GM12892 (cell line): ENCODE measurements at places on chromosomes 16 and 17.

DNA sequence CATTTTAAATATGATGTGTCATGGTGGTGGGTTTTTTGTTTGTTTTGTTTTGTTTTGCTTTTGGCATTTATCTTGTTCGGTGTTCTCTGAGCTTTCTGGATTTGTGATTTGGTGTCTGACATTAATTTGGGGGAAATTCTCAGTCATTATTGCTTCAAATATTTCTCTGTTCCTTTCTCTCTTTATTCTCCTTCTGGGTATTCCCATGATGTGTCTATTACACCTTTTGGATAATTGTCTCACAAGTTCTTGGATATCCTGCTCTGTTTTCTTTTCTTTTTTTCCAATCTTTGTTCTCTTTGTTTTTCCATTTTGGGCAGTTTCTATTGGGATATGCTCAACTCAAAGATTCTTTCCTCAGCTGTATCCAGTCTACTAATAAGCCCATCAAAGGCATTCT is 88.5 kb downstream of the MARCHF10 start:
- no peak for DNase-seq

GRCh38 chr17:56260376-56261002 is 107.2 kb downstream of the ANKFN1 start:
- no peak for DNase-seq

DNA sequence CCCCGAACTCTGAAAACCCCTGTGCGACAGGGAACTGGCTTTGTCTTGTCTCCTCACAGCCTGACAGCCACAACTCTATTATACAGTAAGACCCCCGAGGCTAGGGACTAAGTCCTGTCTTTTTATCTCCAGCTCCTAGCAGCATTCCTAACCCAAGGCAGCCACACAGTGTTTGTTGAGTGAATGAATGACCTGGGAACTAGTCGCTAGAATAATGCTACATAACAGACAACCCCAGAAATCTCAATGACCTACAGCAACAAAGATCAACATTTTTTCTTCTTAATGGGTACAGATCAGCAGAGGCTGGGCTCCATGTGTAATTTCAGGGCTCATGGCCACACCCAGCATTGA is 71.4 kb upstream of the TNRC6C start:
- DNase-seq: no peak

DNA sequence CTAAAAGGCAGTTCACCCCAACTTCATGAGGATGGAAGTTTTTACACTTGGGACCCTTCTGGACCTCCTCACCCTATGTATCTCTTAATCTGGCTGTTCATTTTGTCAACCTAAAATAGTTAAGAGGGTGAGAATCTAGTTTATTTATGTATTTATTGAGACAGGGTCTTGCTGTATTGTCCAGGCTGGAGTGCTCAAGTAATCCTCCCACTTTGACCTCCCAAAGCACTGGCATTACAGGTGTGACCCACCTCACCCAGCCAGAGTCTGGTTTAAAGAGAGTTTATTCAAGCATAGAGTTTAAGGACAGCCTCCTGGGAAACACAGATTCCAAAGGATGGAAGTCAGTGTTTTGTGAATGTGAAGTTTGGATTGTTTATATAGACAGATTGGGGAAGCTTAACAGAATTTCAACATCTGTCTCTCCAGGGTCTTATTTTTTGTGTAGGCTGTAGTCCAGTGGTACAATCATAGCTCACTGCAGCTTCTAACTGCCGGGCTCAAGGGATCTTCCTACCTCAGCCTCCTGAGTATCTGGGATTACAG is 8.0 kb upstream of the APPBP2 start:
- DNase-seq: no peak

- DNase-seq: no peak
These were observed 74.0 kb upstream of the HLF start for GRCh38 chr17:55190748-55191147.

DNA sequence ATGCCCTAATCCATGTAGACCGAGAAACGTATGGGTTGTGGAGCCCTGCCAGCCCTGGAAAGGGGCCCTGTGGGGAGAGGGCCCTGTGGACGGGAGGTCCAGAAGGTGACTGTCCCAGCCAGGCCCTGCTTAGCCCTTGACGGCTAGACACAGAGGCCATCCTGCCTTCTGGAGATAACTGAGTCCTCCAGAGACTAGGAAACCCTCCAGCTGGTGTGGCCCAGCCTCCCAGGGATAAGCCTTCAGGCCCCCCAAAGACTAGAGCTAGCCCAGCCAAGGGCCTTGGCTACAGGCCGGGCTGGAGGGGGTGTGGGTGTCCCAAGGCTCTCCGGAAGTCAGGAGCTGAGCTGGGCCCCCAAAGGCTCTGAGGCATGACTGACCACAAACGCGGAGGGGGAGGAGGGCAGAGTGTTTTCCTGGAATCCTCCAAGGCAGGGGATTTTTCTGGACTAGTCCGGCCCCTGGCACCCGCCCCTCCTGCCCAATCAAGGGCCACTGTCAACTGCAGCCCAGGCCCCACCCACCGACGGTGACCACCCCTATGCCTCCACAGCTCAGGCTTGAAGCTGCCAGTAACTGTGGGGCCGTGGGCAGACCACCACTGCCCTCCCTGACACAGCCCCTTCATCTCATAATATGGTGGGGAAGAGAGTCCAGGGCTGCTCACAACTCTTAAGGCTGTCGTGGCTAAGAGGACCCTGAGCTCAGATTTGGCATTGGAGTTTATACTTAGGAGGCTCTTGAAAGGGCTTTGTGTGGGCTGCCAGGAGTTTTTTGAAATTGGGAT is 885 bp upstream of the VASN start:
- DNase-seq: no peak
